ENCODE measurements at places on chromosomes 7 and 10.

DNA sequence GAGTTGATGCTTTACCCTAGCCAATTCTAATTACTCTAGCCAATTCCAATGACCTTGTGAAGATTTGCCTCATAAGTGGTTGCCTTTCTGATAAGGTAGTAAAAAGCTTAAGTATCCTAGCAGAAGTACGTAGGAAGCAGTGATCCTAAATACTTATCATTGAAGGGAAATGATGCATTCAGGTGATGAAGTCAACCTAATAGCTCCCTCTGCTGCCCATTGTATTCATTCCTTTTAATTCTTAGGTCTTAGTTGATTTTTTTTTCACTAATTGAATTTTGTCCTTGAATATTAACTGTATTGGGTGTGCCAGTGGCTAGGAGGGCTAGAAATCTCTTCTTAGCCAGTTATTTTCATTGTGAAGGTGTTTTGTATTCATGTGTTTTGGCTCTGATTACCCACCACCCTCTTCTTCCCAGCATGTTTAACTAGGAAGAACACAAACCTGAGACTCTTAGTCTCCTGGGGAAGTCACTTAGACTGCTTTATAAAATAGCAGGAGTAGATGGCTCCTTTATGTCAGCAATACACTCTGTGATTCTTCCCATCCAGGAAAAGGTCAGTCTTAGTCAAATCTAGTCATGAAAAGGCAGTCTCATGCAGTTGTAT lies 46.3 kb downstream of the PLEKHA8 start:
- DNase-seq = no peak

DNA sequence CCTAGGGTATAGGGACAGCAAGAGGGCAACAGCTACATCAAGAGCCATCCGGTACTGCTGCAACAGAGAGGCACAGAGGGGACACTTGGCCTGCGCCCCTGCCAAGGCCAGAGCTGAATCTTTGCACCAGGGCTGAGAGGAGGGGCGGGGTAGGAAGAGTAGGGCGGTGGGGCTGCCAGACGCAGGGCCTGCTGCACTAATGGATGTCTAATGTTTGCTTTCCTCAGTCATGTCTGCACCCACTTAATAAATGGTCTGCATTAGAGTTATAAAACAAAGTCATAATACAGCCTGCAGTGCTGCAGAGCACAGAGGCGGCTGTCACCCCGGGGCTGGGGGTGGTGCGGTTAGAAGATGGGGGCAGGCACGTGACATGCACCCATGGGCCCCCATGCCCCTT lies 42.2 kb upstream of the SLC29A3 start:
- no peak for DNase-seq

- no peak for DNase-seq
Observed at GRCh38 chr7:71404726-71405345, 272.9 kb downstream of the GALNT17 start.

DNA sequence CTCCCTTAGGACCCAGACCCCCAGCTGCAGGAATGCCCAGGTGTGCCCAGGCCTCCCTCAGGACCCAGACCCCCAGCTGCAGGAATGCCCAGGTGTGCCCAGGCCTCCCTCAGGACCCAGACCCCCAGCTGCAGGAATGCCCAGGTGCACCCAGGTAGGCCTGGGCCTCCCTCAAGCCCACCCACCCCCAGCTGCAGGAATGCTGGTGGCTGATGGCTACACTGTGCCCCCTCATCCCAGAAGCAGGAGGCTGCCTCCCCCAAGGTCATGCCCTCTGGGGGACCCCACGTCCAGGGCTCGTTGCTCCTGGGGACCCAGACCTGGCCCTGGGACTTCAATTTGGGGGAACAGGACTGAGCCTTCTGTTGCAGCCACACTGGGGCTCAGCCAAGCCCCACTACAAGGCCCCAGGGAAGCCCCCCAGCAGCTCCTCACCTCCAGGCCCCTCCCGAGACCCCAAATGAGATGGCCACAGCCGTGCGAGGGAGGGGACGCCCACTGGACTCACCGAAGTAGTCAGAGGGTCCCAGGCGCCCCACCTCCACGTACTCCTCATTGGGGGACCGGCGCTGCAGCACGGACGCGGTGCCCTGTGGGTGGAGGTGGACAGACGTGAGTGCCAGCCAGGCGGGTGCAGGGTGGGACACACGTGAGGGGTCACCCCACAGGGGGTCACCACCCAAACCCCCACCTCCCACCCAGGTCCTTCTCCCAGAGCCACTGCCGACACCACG lies 31.4 kb upstream of the PDGFA start:
- DNase-seq = no peak

DNA sequence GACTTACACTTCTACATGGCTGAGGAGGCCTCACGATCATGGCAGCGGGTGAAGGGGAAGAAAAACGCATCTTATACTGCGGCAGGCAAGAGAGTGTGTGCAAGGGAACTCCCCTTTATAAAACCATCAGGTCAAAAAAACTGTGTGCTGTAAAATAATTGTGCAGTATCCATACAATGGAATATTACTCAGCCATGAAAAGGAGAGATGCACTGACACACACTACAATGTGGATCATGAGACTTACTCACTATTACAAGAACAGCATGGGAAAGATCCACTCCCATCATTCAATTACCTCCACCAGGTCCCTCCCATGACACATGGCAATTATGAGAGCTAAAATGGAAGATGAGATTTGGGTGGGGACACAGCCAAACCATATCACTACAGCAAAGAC lies 27.2 kb upstream of the CARD11 start:
- no peak for DNase-seq

- no peak for DNase-seq
Observed at GRCh38 chr7:73716318-73716890, 3.1 kb downstream of the STX1A start.

DNA sequence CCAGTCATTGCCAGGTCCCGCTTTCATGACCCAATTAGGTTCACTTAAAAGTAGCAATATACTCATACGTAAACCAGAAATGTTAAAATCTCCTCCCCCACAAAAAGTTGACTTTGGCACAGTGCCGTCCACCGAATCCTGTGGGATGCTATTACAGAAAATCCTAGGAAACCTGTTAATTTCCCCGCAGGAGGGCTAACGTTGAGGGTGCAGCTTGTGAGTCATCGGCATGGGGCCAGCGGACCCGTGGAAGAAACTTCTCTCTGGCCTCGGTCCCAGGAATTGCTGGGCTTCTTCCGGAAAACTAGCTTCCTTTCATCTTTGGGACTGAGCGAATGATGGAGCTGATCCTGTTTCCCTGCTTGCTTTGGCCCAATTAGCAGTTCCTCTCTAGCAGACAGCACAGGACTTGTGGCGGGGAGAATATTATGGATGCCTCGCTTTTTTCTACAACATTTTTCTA lies 13.5 kb downstream of the CRYGN start:
- no peak for DNase-seq

DNA sequence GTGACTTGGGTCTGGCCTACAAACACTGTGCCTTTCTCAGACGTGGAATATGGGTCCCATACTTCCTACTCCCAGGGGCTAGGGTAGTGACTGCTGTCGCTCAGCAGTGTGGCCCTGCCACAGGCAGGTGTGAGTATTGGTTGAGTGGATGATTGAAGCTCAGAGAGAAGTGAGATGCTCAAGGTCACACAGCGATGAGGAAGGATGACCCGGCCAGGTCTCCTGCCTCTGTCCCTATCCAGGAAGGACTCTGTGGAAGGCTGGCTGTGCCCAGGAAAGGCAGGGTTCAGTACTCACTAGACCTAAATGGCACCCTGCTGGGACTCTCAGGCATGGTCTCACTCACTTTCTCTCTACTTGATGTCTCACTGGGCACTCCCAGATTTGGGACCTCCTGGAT lies 2.8 kb downstream of the PRF1 start:
- DNase-seq = no peak

DNA sequence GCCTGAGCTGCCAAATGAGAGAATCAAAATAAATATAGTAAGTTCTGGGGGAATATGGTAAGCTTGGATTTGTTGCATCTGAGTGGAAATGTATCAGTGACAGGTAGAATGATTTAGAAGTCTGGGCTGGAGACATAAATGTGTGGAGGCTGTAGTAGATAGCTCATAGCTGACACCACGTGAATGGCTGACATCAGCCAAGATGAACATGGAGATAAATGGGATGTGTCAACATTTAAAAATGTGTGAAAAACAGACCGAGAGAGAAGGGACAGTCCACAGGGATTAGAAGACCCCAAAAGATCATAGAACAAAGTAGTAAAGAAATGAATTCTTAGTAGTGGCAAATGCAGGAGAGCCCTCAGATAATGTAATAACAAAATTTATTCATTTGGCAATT lies 40.9 kb downstream of the NAMPT start:
- no peak for DNase-seq

DNA sequence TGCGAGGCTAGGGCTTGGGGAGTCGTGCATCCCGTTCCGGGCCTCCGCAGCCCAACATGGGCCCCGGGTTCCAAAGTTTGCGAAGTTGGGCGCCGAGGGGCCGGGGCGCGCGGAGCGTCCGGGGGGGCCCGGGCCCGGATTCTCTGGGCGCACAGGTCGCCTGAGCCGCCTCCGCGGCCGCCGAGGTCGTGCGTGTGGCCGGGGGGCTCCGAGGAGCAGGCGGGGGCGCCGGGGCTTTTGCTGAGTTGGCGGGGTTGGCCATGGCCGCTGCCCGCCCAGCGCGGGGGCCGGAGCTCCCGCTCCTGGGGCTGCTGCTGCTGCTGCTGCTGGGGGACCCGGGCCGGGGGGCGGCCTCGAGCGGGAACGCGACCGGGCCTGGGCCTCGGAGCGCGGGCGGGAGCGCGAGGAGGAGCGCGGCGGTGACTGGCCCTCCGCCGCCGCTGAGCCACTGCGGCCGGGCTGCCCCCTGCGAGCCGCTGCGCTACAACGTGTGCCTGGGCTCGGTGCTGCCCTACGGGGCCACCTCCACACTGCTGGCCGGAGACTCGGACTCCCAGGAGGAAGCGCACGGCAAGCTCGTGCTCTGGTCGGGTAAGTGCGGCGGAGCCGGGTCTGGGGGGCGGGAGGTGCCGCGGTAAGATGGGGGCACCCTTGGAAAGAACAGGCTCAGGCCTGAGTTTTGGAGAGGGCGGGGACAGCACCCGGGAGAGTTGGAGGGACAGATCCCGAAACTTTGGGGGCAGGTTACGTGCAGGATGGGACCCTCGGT lies 643 bp downstream of the SMO start:
- no peak for DNase-seq

DNA sequence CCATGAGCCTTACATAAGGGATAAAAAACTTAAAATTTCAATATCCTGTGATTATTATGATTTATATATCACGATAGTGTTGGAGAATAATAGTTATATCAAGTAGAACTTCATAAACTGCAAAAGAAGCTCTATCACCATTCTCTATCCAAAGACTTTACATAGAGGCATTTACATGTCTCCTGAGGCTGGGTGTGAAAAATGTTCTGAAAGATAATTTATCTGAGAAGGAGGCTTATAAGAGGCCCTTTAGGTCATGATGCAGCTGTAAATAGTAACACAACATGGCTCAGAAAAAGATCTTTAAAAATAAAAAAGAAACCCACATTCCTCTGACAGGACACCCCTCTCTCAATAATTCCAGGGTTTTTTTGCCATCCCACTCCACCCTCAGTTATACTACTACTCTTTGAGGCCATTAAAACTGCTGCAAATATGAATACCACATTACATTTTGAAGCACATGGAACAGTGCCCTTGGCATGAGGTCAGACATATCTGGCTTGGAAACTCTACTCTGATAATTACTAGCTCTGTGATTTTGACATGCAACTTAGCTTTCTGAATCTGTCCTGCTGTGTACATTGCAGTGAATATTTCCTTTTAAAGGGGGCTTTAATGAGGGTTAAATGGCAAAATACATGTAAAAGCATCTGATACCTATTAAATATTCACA lies 55.5 kb downstream of the SLC16A12 start:
- DNase-seq = no peak

DNA sequence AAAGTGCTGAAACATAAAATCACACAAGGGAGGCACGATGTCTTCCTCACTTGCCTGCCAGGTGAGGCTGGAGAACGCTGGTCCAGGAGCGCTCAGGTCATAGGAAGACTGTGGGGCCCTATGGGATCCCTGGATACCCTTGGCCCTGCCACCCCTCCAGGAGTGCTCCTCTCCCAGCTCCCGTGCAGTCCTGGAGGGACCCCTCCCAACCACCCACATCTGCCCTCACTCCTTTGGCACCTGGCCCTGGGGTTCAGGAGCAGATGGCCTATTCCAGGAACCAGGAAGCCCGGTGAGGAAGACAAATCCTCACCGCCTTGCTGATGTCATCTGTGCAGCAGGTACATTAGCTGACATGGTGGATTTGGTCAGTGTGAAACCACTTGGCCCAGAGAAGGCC lies 3.7 kb upstream of the CXCL12 start:
- DNase-seq = no peak

GRCh38 chr7:78022165-78022564 lies 223.6 kb downstream of the PHTF2 start:
- no peak for DNase-seq

DNA sequence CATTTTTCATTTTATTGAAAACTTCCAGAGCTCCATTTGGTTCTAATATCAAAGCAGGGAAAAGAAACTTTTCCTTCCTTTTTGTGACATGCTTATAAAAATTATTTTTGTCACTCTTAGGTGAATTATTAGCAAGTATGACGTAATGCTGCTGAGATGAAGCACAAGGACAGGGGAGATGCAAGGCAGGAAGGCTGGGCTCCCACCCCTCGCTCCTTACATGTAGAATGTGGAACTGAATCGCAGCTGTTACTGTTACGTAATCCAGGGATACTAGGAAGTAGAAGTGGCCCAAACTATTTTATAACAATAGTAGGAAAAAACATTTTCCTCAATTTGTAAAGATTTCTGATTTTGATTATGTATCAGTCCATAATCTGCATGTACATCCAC lies 17.1 kb upstream of the GTPBP4 start:
- no peak for DNase-seq

DNA sequence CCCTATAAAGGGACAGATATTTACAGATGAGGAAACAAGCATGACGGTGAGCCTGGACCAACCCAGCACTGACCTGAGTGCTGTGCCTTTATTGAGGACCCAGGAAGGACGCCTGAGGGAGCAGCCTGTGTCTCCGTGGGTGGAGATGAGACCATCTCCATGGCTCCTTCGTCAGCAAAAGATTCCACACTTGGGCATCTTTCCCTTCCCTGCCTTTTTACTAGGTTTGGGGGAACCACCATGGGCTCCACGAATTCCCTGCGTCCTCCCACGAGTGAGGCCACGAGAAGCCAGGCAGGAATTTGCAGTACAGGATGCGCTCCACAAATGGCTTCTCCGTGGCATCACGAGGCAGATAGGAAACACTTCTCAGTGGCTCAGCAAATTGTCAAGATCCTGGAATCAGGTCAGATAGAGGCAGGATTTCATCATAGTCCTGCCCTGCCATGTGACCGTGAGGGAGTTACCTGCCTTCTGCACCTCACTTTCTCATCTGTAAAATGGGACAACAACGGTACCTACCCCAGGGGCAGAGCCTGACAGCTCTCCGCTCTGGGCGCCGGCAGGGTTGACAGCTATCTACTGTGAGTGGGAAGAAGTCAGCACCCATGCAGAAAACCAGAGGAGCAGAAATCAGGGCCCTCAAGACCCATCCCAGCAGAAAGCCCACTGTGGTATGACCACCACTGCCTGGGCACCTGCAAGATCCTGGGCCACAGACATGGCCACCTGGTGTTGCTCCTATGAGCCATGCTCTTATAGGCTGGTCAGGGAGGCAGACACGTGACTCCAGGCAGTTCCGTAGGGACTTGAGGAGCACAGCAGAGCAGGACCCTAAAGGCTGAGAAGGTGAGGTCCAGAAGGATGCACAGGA lies 80.1 kb downstream of the GRID1 start:
- no peak for DNase-seq
